ENCODE measurements at places on chromosomes 2 and 18.
A peak's percentile ranks its signal among the peaks of the same experiment; 100 is the strongest.

DNA sequence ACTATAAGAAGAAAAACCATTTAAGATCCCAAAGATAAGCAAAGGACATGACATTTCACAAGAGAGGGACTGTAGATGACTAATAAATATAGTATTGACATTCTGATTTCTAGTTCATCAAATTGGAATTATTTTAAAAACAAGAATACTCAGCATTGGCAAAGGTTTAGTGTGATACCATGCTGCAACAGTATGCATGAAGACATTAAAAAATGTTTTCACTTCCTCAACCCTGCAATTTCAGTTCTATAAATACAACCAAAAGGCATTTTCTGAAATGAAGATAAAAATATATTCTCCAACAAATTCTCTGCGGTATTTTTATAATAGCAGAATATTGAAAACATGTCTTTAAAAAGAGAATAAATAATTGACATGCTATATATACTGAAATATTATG lies 2.1 kb downstream of the C2orf81 start:
- no peak for DNase-seq

DNA sequence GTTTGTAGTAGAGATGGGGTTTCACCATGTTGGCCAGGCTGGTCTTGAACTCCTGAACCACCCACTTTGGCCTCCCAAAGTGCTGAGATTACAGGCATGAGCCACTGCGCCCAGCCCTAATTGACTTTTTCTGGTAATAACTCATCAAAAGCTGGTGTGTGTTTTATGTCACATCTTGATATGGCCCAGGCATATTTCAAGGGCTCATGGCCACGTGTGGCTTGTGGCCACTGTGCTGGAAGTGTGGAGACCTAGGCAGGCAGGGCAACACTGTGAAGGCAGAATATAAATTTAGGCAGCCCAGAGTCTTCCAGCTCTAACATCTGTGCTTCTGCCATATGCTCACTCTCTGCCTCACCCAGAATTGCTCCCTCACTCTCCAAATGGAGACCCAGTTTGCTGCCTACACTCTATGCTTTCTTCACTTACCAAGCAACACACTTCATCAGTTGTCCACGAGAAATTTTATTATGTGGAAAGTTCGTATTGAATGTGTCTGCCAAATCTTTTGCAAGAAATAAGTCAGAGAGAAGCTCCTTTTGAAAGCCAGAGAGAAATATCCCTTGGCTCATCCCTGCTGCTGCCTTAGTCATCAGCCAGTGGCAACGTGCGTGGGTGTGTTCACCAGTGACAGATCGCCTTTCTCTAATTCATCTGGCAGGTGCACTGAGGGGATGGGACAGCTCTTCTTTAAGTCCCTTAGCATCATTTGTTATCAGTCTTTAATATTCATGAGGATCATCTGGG lies 129.4 kb upstream of the CXCR4 start:
- DNase-seq = no peak

DNA sequence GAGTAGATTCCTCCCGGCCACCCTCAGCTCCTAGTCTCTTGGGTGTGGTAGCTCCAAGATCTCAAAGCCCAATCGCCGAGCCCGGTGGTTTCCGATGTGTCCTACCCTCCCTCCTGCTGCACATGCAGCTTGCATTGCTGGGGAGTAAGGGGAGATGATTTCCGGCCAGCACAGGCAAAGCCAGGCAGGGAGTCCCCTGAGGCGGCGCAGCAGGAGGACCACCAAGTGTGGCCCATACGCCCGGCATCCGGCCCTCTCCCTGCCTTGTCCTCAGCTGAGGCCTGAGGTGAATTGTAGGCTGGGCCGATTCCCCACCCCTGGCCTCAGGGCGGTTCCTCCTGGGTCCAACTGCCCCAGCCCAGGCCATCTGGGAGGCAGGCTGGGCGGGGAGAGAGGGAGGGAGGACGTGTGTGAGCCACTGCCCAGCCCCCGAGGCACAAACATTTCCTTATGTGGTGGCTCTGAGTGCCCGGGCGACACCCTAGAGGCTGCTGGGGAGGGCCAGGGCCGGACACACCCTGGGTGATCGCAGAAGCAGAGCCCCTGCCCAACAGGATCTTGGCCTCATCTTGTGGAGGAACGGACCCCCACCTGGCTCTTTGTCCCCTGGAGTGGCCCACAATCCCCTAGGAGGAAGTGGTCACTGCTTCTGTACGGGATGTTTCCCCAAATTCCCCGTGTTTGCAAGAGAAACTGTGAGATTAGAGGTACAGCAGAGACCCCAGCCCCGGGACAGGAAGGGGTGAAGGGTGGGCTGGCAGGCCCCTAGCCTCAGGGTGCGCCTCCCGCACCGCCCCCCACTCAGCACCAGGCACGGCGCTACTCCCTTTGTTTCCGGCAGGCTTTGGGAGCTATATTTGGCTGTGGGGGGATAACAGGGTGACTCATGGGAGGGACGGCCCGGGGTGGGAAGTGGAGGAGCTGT lies 41.9 kb upstream of the PTMA start:
- DNase-seq = no peak

- no peak for DNase-seq
Observed at GRCh38 chr2:205695460-205695991, 13.2 kb downstream of the NRP2 start.

DNA sequence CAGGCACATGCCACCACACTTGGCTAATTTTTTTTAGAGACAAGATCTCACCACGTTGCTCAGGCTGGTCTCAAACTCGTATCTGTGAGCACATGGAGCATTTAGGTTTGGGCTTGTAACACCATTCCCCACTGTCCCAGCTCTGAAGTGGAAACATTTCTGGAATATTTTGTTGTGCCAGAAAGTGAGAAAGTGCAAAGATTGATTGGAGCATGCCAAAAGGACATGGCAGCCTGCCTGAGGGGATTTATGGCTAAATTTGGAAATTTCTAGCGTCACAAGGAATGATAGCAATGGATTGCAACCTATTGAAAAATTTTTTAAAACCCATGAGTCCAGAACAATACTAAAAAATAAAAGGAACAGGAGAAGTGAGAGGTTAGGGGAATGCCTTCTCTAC lies 136.8 kb downstream of the ESCO1 start:
- DNase-seq = no peak

DNA sequence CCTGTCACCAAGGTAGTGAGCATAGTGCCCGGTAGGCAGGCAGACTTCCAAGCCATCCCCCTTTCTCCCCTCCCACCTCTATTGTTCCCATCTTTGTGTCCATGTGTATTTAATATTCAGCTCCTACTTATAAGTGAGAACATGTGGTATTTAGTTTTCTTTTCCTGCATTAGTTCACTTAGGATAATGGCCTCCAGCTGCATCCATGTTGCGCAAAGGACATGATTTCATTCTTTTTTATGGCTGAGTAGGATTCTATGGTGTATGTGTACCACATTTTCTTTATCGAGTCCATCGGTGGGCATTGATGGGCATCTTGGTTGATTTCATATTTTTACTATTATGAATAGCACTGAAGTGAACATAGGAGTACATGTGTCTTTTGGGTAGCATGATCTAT lies 35.3 kb downstream of the MMADHC start:
- no peak for DNase-seq

DNA sequence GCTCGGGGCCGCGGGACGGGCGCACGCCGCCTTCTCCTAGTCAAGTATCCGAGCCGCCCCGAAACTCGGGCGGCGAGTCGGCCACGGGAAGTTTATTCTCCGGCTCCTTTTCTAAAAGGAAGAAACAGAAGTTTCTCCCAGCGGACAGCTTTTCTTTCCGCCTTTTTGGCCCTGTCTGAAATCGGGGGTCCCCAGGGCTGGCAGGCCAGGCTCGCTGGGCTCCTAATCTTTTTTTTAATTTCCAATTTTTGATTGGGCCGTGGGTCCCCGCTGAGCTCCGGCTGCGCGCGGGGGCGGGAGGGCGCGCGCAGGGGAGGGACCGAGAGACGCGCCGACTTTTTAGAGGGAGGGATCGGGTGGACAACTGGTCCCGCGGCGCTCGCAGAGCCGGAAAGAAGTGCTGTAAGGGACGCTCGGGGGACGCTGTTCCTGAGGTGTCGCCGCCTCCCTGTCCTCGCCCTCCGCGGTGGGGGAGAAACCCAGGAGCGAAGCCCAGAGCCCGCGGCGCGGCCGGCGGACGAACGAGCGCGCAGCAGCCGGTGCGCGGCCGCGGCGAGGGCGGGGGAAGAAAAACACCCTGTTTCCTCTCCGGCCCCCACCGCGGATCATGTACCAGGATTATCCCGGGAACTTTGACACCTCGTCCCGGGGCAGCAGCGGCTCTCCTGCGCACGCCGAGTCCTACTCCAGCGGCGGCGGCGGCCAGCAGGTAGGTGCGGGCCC lies 617 bp downstream of the FOSL2 start:
- peak; percentile 65 for DNase-seq

DNA sequence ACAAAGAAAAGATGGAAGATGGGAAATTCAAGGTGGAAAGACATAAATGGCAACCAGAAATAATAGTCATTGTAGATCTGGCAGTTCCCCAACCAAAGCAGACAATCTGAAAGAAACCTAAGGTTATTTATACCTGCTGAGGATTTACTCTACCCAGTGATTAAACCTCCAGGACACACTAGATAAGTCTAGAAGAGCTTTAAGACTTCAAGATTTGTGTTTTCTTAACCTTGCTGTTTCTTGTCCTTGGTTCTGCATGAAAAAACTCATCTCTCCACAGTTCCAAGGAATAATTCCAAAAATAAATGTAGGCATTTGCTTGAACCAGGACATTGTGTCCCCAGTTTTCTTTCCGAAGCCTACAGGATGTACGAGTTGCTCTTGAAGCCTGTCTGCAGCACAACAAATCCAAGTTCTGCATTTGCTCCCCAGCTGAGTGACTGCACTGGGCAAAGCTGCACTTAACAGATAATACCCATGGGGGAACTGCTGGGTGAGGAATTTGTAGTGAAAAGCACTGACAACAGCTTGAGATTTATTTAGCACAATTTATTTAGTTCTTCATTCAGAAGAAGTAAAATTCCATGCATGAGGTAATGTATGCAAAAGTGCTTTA lies 19.8 kb downstream of the DTNA start:
- no peak for DNase-seq

- DNase-seq = peak; percentile 42
Observed at GRCh38 chr18:63831080-63831788, 56.0 kb downstream of the SERPINB7 start.

DNA sequence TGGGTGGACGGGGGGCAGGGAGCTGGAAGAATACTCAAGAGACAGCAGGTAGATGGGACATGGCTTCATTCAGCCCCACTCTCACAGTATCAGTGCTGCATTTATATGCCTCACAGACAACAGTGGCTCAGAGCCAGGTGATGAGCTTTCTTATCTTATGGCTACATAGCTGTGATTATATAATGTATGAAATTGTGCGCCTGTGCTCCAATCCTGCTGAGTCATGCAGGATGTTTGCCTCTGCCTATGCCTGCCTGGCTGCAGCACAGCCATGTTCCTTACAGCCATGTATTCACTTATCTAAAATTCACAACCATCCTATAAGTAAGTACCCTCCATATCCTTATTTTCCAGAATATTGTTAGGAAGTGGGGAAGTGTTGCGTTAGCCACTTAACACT lies 37.7 kb upstream of the RNF103 start:
- DNase-seq = no peak

DNA sequence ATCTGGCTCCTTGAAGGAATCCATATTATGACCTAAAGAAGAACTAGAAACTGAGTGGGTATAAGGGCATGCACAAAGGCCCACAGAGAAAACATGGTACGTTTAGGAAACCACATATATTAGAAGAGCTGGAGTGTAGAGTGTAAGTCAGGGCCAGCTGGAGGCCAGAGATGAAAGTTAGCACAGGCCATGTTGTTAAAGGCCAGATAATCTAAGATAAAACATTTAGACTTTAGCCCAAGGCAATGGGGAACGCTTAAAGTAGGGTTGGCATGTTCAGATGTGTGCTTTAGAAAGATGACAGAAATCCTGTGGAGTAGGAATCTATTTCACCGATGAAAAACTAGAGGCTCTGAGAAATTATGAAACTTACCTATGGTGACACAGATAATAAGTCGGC lies 229.1 kb upstream of the NRP2 start:
- DNase-seq = no peak

DNA sequence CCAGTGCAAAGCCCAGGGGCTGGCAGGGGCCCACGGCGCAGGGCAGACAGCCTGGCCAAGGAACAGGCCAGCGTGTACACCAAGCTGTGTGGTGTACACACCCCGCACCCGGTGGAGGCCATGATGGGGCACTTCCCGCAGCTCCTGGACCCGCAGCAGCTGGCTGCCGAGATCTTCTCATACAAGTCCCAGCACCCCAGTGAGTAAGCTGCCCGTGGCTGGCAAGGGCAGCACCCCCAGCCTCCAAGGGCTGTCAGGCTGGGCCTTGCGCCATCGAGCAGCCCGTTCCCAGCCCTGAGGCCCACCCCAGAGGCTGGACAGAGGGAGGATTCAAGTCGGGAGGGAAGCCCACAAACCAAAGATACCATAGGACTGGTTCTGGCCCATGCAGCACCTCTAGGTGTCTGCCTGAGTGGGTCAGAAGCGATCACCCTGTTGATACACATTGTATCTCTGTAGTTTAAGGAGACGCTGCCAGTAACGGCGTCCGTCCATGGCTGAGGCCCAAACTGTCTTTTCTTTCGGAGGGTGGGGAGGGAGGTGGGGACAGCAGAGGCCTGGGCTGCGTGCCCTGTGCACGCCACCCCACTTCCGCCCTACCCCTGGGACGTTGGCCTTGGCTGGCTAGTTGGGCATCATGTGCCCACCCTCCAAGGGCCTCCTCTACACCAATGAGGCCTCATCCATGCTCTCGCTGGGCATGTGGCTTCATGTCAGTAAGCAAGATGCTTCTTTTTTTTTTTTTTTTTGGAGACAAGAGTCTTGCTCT lies 16.8 kb upstream of the MTERF4 start:
- no peak for DNase-seq

- no peak for DNase-seq
Observed at GRCh38 chr2:20762945-20763683, 59.8 kb downstream of the LDAH start.

- no peak for DNase-seq
Observed at GRCh38 chr18:27500531-27500930, 315.4 kb upstream of the CHST9 start.

GRCh38 chr2:100756704-100757103 lies 63.2 kb upstream of the NPAS2 start:
- no peak for DNase-seq

DNA sequence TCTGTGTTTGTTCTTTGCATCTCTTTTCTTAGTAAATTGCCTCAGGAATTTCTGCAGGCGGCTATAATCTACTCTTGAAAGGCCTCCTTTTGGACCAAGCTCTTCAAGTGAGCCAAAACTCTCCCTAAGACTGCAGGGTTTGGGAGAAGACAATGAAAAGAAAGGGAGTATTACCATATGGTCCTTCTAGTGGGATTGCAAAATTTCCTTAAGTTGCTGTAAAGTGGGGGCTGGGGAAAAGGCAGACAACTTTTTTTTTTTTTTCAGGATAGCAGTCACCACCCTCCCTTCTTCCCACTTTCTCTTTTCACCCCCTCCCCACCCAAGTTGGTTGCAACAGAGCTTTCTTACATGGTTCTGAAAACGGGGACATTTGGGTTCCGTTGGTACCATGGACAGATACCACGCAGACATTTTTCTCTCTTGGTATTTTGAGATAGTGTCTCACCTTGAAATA lies 183.7 kb downstream of the FHOD3 start:
- no peak for DNase-seq

DNA sequence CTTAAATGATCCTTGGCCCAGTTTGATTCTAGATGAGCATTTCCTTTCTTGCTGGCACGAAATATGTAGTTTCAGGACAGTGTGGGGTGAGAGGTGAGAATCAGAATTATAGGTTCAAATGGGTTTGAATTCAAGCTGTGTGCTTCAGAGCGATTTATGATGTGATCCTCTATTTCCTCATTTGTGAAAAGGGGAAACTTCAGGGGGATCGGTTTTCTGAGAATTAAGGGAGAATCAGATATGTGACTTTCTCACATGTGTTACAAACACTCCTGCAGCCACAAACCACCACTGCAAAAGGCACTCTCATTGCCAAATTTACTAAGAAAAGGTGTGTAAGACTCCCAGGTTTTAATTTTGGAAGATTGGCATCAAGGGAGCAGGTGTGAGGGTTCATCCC lies 24.4 kb downstream of the HK2 start:
- DNase-seq = no peak

Measured in activated CD4-positive, alpha-beta T cell treated with anti-CD3 and anti-CD28 coated beads, Interleukin-2, Interleukin-6, amounts not matched to agents 100 ng/mL and 50 ng/mL, durations not matched to agents 16 hours and 8 hours (primary cell).